ENCODE measurements at places on chromosomes 7 and 10. TPM values are rescaled to one million over a fixed set of nuclear protein-coding genes. Genes with fewer than 3 reads are reported as not detected.
A peak's percentile ranks its signal among the peaks of the same experiment; 100 is the strongest.

SPOCK2 gene
- 13.1 TPM for total RNA-seq

GRCh38 chr7:112495810-112496462 is 15.1 kb downstream of the LSMEM1 start:
- H3K36me3 ChIP-seq = no peaks in the 10 kb centered on the region
- no peaks in the 10 kb centered on the region for H3K27me3 ChIP-seq
- no peaks in the 10 kb centered on the region for H3K4me1 ChIP-seq
- H3K27ac ChIP-seq = no peak overlapping the region
- H3K4me3 ChIP-seq = no peak overlapping the region

DNA sequence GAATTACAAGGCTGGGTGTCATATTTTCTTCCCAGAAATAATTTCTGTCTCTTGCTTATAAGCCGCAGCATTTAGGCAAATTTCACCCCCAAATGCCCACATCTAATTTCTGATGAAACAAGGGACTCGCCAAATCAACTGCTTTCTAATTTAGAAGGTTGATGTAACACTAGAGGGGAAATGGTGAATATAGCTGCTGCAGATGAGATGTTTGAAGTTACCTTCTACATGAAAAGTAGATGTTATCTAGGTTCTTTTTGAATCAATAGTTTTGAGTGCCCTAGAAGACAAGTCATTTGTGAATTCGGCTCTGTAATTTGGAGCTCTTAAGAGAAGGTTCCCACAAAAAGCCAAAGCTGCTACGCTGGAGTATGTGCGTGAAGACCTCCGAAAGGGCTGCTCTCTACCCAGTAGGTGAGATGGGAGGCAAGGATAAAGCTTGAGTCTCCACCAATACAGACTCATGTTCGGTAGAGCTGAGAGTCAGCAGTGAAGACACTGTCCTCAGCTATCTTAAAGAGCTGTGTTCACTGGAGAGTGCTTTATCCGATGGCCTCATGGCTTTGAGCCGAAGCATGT is 99.5 kb downstream of the FANK1 start:
- no peaks in the 10 kb centered on the region for H3K36me3 ChIP-seq
- H3K4me3 ChIP-seq = no peak overlapping the region
- H3K27ac ChIP-seq = no peak overlapping the region
- DNase-seq = no peak

GRCh38 chr10:103244666-103245271 is 918 bp upstream of the RPEL1 start:
- no peaks in the 10 kb centered on the region for H3K27me3 ChIP-seq
- peak; percentile 67 for DNase-seq
- H3K4me3 ChIP-seq = no peak overlapping the region
- peaks cover 11% of the 10 kb centered on the region for H3K4me1 ChIP-seq

- H3K4me3 ChIP-seq = no peak overlapping the region
- H3K27me3 ChIP-seq = no peaks in the 10 kb centered on the region
- DNase-seq = no peak
- no peaks in the 10 kb centered on the region for H3K4me1 ChIP-seq
Observed at GRCh38 chr7:127189074-127189473, 63.7 kb downstream of the GRM8 start.

SEMA3D gene
- 4.4 TPM for total RNA-seq

DNA sequence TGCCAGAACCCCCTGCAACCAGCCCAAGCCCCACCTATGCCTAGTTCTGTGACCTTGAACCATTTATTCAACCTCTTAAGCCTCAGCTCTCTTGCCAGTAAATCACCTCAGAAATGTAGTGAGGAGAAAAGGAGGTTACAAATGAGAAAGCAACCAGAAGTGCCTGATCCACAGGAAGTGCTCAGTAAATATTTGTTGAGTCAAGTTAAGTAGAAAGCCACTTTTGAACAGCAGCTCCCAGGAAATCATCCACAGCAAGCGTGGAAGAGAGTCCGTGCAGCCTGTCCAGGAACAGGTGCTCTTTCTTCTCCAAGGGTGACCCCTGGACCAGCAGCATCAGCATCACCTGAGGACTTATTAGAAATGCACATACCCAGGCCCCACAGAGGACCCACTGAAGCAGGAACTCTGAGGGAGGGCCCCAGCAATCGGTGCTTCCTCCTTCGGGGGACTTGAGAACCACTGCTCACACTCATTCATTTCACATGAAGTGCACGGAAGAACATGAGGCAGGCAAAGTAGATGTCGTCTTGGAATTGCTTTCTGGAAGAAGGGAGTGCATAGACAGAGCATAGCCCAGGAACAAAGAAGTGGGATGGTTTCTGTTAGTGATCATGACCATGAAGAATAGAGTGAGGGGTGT is 6.3 kb upstream of the C10orf71 start:
- no peaks in the 10 kb centered on the region for H3K27me3 ChIP-seq
- peaks cover 54% of the 10 kb centered on the region for H3K4me1 ChIP-seq
- no peak overlapping the region for H3K27ac ChIP-seq
- peak; percentile 7 for DNase-seq
- H3K4me3 ChIP-seq = no peak overlapping the region

GPR26 gene
- total RNA-seq = not detected

DNA sequence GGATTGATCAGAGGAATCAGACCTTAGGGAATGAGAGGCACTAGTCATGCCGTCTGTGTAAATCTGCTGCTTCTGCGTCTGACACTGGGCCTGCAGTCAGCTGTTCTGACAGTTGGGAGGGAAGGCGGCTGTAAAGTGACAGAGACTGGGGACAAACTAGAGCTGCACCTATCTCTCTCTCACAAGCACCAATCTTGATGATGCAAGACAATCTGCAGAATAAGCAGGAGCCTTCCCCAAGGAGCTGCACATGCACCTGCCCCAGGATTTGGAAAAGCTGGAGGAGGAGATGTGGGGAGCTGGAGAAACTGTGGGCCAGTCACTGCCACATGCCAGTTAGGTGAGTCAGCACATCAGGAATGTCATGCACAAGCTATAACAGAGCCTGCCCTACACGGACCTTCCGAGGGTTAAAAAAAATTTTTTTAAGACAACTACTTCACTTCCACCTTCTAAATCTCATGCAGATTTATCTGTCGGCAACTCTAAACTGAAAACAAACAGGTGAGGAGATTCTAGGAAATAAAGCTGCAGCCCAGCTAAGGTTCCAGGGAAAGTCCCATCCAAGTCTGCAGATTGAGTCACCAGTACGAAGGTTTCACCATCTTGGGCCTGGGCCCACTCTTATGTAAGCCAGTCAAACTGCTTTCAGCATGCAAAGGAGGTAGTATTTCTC is 39.2 kb downstream of the ENO4 start:
- no peaks in the 10 kb centered on the region for H3K27me3 ChIP-seq
- H3K36me3 ChIP-seq = no peaks in the 10 kb centered on the region
- H3K4me3 ChIP-seq = no peak overlapping the region
- peaks cover 4% of the 10 kb centered on the region for H3K4me1 ChIP-seq
- H3K27ac ChIP-seq = no peak overlapping the region

DNA sequence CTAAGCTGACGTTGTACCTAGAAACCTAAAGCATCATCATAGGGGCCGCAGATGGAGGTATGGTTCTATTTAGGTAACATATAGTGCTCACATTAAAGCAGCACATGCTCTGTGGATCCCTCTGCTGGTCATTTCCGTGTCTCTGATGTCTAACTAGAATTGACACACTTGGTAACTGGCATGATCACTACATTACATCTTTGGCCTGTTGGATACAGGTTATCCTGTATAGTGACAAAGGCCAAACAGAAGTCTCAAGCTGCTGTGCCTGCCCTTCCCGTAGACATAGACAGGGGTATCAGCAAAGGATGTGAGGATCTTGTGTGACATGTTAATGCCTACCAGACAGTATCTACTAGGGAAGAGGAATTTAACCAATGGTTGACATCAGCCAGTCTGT is 51.2 kb downstream of the KIF5B start:
- no peak for DNase-seq
- no peak overlapping the region for H3K4me3 ChIP-seq
- H3K4me1 ChIP-seq = peaks cover 12% of the 10 kb centered on the region

- H3K36me3 ChIP-seq = no peaks in the 10 kb centered on the region
- H3K4me1 ChIP-seq = peaks cover 49% of the 10 kb centered on the region
- H3K27me3 ChIP-seq = no peaks in the 10 kb centered on the region
- DNase-seq = peak; percentile 83
Observed at GRCh38 chr7:44257618-44258422, 57.0 kb downstream of the YKT6 start.

- H3K36me3 ChIP-seq = no peaks in the 10 kb centered on the region
- H3K4me1 ChIP-seq = peaks cover 3% of the 10 kb centered on the region
- H3K27me3 ChIP-seq = no peaks in the 10 kb centered on the region
Observed at GRCh38 chr7:144588559-144589051, 185.1 kb upstream of the NOBOX start.

- H3K4me1 ChIP-seq = no peaks in the 10 kb centered on the region
- no peaks in the 10 kb centered on the region for H3K27me3 ChIP-seq
- H3K4me3 ChIP-seq = no peak overlapping the region
Observed at GRCh38 chr10:108848046-108848445, 1075.3 kb downstream of the XPNPEP1 start.

DNA sequence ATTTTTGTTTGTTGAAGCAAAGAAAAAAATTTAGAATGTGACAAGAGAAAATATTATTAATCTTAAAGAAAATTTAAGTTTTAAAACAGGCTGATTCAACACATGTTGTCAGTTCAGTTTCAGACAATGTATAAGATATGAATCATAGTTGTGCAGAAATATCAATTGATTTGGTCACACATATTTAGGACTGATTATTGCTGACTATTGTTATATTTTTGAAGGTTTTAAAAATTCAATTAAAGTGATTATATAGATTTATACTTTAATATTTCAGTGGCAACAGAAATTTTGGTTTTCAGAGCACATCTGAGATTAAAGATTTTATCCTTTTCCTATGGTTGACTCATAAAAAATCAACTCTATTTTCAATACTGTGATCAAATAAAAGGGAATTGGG is 132.5 kb downstream of the PON1 start:
- DNase-seq = no peak
- no peaks in the 10 kb centered on the region for H3K27me3 ChIP-seq
- H3K27ac ChIP-seq = no peak overlapping the region
- H3K4me3 ChIP-seq = no peak overlapping the region
- H3K36me3 ChIP-seq = no peaks in the 10 kb centered on the region

DNA sequence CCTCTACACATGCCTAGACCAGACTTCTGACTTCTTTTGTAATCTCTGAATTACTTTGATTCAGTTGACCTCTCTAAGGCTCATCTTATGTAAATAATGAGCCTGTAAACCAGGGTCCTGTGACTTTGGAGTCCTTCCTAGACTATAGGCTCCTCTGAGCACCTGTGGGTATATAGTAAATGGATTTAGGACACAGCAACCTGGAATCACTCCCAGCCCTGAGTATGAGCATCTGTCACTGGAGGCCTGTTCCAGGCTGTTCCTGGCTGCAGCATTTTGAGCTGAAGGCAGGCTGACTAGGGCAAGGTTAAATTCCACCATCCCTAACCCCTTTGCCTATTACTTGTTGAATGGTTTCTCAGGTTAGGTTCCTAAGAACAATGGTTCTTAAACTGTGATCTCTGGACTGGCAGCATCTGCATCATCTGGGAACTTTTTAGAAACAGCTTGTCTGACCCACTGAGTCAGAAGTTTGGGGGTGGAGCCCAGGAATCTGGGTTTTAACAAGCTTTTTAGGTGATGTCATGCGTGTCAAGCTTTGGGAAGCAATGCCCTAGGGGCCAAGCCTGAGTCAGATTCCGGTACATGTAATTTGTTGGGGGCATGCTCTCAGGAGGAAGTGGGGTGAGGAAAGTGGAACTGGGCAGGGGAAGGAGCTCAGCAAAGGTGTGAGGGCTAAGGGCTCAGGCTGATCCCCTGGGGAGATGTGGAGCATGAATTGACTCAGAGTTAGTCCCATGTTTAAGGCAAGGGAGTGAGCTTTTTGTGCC is 28.2 kb downstream of the MINDY4 start:
- peaks cover 47% of the 10 kb centered on the region for H3K4me1 ChIP-seq
- no peak overlapping the region for H3K27ac ChIP-seq
- DNase-seq = peak; percentile 84

- no peak overlapping the region for H3K27ac ChIP-seq
- no peaks in the 10 kb centered on the region for H3K4me1 ChIP-seq
- no peak for DNase-seq
Observed at GRCh38 chr7:149688836-149689235, 84.6 kb downstream of the ZNF467 start.

DNA sequence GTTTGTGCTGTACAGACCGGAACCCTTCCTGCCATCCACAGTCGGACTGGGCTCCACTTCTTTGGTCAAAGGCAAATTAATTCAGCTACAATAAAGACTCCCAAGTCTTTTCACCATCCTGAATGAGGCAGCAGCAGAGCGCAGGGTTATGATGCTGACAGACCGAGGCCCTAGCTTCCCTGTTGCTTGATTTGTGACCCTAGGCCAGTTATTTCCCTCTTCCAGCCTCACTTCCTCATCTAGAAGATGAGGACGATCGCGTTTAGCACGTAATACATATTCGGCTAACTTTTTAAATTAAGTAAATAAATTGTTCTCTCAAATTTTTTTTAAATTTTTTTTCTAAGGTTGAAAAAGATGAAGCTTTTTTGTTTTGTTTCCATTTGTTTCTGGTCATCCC is 18.1 kb downstream of the ADRB1 start:
- H3K4me1 ChIP-seq = peaks cover 49% of the 10 kb centered on the region
- DNase-seq = no peak
- H3K27me3 ChIP-seq = no peaks in the 10 kb centered on the region
- no peak overlapping the region for H3K4me3 ChIP-seq

DNA sequence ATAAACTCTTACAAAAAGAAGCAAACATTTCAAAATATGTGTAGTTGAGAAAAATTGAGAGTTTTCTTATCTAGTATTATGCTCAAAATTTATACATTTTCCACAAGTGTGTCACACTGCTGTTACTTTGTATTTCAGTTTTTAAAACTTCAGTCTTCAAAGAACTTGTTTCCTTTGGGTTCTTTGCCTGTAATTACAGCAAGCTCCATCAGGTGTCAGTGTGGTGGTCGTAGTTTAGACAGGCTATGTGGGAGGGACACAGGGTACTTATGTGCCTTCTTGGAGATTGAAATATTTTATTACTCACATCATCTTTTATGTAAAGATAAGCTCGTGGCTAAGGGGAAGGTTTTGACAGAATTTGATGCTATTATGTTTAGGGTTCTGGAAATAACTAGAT is 360.5 kb downstream of the FGFR2 start:
- no peaks in the 10 kb centered on the region for H3K4me1 ChIP-seq
- no peak overlapping the region for H3K27ac ChIP-seq
- H3K36me3 ChIP-seq = no peaks in the 10 kb centered on the region
- H3K4me3 ChIP-seq = no peak overlapping the region
- H3K27me3 ChIP-seq = no peaks in the 10 kb centered on the region

ADGRA1 gene
- not detected for total RNA-seq

CCDC201 gene
- not detected for total RNA-seq

VTI1A gene
- total RNA-seq = 16.8 TPM

GPR146 gene
- 25.2 TPM for total RNA-seq

DNA sequence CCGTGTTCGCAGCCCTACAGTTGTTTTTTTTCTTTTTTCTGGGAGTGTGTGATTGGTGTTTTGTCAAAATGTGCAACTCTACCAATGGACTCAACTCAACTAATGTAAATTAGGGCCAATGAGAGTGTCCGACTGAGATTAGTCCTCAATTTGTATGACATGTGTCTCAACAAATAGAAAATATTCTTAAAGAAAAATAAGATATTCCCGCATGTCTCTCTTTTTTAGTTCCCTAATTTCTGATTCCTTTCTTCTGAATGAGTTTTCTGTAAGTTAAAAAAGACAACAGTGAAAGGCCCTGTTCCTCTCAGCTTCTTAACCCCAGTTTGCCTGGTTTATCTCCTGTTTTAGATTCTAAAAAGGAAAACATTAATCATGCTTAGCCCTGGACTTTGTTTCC is 61.5 kb downstream of the ARID5B start:
- no peaks in the 10 kb centered on the region for H3K27me3 ChIP-seq
- no peak overlapping the region for H3K4me3 ChIP-seq
- H3K27ac ChIP-seq = no peak overlapping the region
- no peaks in the 10 kb centered on the region for H3K36me3 ChIP-seq
- H3K4me1 ChIP-seq = peaks cover 8% of the 10 kb centered on the region
- no peak for DNase-seq

- H3K36me3 ChIP-seq = no peaks in the 10 kb centered on the region
- no peak overlapping the region for H3K4me3 ChIP-seq
- no peaks in the 10 kb centered on the region for H3K27me3 ChIP-seq
- H3K4me1 ChIP-seq = no peaks in the 10 kb centered on the region
Observed at GRCh38 chr7:12861070-12861469, 173.6 kb downstream of the ARL4A start.
